ENCODE measurements at places on chromosomes 16 and 17.

DNA sequence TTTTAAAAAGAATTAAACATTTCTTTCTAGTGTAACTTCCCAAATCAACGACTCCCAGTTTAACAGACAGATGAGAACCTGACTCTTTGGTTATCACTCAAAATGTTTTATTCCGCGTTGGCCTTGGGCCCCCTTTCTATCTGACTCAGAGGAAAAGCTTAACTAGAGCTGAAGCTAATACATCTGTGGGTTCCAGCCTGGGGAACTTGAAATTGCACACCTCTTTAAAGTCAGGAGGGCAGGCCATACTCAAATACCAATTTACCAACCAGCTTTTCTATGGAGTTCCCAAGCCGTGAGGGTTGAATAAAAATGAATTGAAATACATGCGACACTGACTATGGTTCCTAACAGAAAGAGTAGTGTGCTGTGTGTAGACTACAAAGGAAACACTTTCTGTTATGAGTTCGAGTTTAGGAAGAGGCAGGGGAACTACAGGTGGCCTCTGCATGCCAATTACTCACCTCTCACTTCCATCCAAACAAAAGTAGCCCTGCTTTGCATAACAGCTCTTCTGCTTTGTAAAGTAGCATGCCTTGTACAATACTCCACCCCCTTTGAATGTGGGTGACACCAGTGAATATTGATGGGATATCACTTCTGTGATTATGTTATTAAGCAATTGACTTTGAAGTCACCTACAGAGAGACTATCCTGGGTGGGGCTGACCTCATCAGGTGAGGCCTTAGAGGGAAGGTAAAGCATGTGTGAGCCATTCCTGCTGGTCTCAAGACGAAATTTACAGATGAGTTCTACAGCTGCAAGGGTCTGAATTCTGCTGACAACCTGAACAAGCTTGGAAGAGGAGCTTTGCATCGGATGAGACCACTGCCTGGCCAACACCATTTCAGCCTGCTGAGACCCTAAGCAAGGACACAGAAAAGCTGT is 92.1 kb downstream of the WDR59 start:
- no peak for DNase-seq

DNA sequence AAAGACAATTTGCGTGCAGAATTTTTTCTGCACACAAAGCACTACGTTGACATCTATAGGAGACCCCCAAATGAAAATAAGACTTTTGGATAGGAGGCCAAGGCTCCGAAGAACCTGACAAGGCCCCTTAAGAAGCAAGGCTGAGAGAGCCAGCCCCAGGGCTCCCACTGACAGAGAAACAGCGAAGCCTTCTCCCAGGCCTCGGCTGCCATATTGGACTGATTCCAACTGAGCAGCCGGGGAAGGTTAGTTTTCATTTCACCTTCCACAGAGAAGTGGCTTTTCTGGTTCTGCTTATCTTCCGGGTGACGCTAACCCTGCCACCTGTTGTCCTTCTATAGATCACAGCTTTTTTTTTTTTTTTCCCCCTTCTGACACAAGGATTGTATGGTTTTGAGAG is 356.7 kb downstream of the SOX9 start:
- DNase-seq, result no peak

GRCh38 chr16:58589326-58589905 is 40.2 kb downstream of the CNOT1 start:
- no peak for DNase-seq

DNA sequence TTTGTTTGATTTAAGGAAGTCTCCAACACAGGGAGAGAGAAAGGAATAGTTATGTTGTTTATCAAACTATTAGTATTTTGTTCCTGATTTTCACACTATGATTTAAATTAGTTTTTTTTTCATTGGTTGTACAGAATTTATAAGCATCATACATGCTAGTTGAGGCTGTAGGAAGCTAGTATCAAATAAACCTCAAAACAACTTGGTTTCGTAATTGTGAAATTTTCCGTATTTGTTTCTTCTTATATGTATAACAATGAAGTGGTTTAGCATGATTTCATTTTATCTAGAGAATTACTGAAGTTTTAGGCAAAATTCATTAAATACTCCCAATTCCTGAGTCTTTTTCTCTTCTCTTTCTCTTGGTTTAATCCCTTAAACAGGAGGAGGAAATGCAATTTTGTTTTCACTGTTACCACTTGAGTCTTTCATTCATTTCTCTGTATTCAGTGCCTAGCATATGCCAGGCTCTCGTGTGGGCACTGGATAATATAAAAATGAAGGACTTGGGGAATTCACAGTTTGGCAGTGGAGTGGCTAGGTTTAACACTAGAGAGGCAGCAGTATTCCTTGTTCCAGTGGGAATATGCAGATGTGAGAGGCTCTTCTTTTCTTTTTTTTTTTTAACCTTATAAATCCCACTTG is 1.8 kb downstream of the CYLD start:
- DNase-seq, result no peak

DNA sequence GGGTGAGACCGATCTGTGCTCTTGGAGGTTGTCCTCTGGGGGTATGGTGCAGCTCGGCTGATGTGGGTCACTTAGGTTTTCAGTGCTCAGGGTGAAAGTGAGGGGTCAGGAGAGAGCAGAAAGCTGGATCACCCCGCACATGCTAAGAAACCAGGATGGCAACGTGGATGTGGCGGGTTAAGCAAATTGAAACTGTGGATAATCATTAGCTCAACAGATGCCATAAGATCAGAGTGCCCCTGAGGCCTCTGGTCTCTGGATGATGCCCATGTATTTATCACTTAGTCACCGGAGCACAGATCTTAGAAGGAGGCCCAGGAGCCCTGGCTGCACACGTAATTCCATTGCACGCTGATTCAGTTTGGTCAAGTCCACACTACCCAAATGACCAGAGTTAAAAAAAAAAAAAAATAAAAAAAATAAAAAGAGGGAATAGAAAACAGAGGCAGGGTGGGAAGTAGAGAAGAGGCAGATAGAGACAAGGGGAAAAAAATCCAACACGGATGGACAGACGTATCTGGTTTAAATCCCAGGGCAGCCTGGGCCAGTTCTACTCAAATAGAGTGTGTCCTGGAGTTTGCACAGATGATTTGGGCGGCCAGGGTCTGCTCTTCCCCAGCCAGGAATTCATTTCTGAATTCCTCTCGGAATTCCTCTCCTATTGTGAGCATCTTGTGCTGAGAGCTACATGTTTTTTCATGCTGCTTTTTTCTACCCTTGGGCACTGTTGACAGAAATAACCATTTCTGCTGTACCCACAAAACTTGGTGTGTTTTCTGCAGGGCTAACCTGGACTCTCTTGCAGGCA is 378.3 kb downstream of the CPPED1 start:
- DNase-seq, result no peak

DNA sequence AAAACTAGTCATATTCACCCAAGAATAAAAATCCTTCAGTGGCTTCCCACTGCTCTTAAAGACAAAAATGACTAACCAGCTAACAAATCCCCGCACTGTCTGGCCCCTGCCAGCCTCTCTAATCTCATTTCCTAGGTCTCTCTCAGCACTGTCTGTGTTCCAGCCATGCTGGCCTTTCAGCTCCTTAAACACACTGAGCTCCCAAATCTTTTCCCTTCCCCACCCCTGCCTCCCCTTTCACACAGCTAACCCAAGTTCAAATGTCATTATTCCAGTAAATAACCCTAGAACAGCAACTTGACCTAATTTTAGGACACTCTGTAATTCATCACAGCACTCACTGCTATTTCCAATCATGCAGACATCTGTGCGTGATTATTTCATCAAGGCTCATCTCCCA is 7.8 kb downstream of the SHCBP1 start:
- no peak for DNase-seq

DNA sequence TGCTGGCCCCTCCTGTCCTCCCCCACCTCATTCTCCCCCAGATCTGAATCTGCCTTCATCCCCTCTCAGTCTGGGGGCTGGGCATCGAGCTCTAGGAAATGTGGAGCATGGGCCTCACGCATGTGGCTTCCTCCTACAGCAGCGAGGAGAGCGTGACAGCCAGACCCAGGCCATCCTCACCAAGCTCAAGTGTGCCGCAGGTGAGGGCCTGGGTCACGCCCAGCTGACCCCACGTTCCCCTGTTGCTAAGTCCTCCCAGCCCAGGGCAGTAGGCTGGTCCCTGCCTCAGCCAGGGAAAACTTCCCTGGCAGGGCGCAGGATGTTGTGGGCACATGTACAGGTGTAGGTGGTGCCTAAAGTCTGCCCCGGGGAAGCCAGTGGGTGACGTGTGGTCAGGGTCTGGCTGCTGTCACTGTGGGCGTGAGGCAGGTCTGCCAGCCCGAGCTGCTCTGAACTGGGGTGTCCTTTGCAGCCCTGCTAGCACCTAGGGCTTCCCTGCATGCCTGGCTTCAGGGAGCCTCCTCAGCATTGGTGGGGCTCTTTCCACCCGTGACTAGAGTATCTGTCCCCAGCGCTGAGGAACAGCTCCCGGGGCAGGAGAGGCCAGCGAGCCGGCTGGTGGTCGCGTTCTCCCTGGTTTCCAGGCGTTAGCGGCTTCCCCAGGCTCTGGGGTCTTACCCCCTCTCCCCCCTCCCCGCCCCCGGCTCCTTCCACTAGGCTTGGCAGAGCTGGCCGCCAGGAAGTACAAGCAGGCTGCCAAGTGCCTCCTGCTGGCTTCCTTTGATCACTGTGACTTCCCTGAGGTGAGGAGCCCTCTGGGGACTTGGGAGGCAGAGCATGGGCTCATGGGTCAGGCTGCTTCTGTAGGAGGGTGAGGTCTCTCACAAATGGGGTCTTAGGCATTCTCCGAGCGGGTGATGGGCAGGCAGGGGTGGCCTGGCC is 3.6 kb downstream of the GPS1 start:
- DNase-seq, result no peak

DNA sequence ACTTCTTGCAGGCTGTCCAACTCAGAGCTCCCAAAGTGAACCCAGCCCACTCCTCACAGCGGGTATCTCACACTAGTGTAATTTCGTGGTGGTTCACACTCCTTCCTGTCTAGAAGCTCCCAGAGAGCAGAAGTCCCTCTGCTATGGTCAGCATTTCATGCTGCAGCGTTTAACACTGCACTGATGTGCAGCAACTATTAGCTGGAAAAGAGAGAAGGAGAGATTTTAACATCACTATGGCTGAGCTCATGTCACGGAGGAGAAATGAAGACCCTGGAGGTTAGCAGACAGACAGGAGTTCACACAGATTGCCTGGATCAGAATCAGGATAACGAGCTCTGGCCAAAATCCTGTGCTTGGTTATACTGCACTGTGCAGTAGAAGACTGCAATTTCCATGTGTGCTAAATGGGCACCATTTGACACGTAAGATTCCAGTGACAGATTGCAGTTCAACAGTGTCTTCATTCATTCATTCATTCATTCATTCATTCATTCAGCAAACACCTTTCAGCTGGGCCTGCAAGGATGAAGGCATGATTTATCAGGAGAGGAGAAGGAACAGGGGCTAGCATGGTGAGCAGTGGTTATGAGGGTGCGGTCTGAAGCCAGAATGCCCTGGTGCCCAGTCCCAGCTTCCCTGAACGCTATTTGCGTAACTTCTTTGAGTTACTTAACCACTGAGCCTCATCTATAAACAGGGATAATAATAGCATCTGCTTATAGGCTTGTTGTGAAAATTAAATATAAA is 5.3 kb upstream of the CCL1 start:
- DNase-seq, result no peak

DNA sequence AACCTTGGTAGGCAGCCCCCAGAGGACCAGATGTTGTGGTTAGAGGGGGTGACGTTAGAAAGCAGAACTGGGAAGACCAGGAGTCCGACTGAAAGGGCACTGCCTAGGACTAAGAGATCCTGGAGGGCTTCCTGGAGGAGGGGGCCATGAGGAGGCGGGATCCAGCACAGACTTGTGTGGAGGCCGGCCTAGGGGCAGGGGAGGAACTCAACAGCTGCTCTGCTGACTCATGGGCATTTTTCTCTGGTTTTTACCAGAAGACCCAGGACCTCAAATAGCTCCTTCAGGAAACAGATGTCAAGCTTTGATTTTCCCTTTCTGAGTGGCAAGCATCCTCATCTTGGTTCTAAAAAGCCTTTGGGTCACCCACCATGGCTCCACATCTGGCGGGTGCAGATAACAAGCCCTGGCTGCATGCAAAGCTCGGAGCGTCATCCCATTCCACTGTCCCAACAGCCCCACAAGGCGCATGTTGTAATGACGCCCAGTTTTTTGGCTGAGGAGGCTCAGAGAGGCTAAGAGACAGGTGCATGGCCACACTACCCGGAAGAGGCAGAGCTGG is 29.0 kb downstream of the IL21R start:
- DNase-seq, result no peak

- no peak for DNase-seq
These were observed 587 bp downstream of the RNF157 start for GRCh38 chr17:76239538-76240274.

DNA sequence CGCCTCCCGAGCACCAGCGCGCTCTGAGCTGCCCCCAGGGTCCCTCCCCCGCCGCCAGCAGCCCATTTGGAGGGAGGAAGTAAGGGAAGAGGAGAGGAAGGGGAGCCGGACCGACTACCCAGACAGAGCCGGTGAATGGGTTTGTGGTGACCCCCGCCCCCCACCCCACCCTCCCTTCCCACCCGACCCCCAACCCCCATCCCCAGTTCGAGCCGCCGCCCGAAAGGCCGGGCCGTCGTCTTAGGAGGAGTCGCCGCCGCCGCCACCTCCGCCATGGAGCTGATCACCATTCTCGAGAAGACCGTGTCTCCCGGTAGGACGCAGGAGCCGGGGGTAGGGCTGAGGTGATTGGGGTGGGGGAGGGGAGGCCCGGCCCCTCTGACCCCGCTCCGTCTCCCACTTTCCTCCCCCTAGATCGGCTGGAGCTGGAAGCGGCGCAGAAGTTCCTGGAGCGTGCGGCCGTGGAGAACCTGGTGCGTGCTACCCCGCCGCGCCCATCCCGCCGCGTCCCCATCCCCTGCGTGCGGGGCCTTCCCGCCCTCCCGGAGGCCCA is 329 bp downstream of the KPNB1 start:
- no peak for DNase-seq

DNA sequence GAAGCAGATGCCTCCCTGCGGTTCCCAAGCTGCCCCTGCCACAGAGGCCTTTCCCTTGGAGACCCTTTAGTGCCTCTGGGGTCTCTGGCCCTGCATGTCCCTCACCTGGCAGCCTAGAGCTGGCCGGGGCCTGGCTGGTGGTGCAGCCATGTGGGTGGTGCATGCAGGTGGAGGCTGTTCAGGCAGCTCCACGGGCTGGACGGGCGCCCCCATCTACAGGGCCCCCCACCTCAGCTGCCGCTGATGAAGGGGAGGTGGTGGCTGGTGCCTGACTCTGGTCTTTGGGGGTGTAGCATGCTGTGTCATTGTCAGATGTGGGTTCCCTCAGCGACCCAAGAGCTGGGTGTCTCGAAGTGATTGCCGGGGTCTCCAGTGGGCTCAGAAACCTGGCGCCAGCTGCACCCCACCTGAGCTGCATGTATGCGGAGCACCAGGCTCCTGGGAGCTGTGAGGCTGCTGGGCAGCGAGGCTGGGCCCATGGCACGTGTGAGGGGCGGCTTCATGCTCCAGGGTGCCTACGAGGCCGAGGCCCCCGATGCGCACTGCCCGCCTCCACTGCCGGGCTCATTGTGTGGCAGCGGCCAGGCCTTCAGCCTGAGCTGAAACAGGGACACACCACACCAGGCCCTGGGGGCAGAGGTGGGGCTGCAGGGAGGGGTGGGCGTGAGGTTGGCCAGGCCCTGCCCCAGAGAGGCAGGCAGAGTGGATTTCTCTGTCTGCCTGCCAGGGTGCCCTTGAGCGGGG is 57.0 kb downstream of the BAIAP2 start:
- DNase-seq, result no peak

Measured in stimulated activated CD8-positive, alpha-beta memory T cell treated with anti-CD3 and anti-CD28 coated beads, Interleukin-2, amount 100 ng/mL, for 1 hour (primary cell).